ENCODE measurements at places on chromosomes 16 and 17.

DNA sequence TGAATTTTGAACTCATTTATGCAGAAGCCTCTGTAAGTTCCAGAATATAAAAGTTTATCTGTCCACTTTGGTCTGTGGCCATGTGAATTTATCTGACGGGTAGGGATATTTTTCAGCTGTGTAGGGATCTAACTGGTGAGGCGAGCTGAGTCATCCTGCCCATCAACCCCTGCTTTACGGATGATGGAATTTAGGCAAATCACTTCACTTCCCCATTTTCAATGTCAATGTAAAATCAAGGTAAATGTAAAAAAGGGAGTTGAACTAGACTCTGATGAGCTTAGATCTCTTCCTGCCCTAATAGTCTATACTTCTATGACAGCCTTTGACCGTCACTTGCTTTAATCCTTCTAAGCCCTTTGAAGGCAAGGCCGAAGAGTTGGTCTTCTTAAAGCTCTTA lies 2.6 kb downstream of the SLC16A6 start:
- DNase-seq = no peak

- no peak for DNase-seq
Observed at GRCh38 chr17:48600244-48601098, 4.3 kb downstream of the HOXB6 start.

DNA sequence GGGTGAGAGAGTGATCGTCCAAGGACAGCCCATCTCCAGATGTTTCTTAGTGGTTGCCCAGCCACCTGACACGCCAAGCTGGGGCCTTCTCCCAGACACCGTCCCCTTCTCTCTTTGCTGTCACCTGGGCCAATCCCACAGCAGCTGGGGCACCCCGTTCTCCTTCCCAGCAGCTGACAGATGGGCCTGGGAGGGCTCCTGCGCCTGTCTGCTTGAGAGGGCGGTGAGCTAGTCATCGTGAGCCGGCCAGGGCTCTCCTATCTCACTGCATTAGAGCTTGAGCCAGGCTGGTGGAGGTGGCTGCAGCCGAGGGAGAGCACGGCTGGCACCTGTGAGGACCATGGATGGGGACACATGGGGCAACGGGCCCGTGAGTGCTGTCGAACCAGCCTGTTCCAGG lies 41.2 kb downstream of the RAB11FIP3 start:
- no peak for DNase-seq

GRCh38 chr17:14959106-14959648 lies 305.9 kb downstream of the PMP22 start:
- no peak for DNase-seq

DNA sequence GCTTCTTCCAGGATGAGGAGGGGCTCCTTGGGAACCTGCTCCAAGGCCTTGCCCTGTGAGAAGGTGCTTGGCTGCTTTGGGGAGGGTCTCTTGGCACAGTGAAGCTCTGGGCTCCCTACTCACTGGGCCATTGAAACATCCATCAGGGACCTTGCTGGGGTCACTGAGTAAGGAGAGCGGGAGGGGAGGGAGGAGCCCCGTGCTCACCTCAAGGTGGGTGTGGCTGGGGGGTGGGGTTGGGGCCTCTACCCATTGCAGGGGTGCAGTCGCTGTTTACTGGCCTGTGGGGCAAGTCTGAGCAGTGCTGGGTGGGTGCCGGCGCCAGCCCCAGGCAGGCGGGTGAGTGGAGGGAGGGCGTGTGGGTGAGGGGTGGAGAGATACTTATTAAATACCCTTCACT lies 9.9 kb downstream of the TNS4 start:
- DNase-seq = no peak
